ENCODE measurements at places on chromosomes 3 and 15. TPM values are rescaled to one million over a fixed set of nuclear protein-coding genes. Genes with fewer than 3 reads are reported as not detected.
A peak's percentile ranks its signal among the peaks of the same experiment; 100 is the strongest.

The MYZAP gene
- not detected for total RNA-seq

The ZDHHC23 gene
- 2.4 TPM for total RNA-seq

The GOLGA8J gene
- not detected for total RNA-seq

The TIMP4 gene
- 0.19 TPM for total RNA-seq

The BCL2A1 gene
- 111 TPM for total RNA-seq

The IGDCC3 gene
- not detected for total RNA-seq

- peak; percentile 74 for DNase-seq
- H3K36me3 ChIP-seq = no peaks in the 10 kb centered on the region
- peak overlapping the region; percentile 57 for H3K4me3 ChIP-seq
- H3K27ac ChIP-seq = peak overlapping the region; percentile 52
- peaks cover 24% of the 10 kb centered on the region for H3K4me1 ChIP-seq
- peaks cover 11% of the 10 kb centered on the region for H3K27me3 ChIP-seq
These were observed 109.6 kb upstream of the UMPS start for GRCh38 chr3:124620600-124621063.

DNA sequence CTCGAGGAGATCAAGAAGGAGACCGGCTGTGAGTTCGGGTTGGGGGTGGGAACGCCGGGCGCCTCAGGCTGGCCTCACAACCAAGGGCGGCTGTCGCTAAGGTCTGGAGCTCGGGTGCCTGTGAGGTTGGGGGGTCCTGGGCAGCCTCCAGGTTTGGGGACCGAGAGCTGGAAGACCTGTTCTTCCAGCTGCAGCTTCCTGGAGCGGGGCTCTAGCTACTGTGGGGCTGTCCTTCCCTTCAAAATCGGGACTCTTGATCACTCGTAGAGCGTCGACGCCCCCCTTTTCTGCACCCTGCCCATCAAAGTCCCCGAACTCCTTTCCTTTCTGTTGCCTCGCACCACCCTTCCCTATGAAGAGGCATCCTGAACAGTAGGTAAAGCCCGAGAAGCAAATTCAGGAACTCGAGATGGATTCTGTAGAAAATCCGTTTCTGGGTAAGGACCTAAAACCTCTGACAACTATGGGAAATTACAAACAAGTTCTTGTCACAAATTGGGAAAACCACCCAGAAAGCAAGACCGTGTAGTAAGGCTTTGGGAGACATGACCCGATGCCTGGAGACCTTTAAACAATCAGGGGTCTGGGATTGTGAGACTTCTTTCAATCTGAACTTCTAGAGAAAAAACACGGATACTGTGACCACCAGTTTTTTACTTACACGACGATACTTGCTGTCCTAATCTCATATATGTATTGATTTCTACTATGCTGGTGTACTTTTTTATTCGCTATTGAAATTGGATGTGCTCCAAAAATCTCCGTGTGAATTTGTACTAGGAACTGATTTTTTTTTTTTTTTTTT, 556 bp downstream of the CHP1 start:
- peaks cover 2% of the 10 kb centered on the region for H3K27me3 ChIP-seq
- DNase-seq = no peak
- H3K36me3 ChIP-seq = no peaks in the 10 kb centered on the region
- H3K4me1 ChIP-seq = peaks cover 19% of the 10 kb centered on the region
- peak overlapping the region; percentile 94 for H3K4me3 ChIP-seq
- H3K27ac ChIP-seq = peak overlapping the region; percentile 93

DNA sequence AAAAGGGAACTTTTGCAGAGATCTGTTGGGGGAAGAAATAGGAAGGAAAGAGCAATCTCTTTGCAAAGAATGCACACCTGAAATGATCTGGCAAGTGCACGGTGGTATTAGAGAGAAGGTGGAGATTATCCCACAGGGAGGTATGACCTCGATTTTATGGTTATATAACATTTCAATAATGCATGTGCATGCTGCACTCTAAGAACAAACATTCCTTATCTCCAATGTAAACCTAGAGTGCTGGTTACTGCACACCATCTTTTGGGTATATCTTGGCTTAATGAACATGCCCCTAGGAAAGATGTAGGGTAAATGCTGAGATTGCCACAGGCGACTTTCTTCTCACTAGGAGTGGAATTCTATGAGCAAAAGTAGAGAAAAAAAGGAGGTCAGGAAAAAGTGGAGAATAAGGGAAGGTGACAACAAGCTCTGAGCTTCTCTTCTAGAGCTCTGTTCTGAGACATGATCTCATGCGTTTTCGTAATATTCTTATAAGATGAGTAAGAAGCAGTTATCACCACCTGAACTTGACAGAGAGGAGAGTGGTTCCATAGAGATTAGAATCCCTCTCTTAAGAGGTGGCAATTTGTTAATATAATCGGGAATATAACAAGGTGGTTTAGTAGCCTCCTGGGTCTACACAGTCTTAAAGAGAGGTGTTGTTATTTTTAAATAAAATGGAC, 117.5 kb upstream of the TMC3 start:
- no peak overlapping the region for H3K27ac ChIP-seq
- H3K4me3 ChIP-seq = no peak overlapping the region
- peaks cover 4% of the 10 kb centered on the region for H3K27me3 ChIP-seq
- no peaks in the 10 kb centered on the region for H3K4me1 ChIP-seq
- DNase-seq = peak; percentile 24

DNA sequence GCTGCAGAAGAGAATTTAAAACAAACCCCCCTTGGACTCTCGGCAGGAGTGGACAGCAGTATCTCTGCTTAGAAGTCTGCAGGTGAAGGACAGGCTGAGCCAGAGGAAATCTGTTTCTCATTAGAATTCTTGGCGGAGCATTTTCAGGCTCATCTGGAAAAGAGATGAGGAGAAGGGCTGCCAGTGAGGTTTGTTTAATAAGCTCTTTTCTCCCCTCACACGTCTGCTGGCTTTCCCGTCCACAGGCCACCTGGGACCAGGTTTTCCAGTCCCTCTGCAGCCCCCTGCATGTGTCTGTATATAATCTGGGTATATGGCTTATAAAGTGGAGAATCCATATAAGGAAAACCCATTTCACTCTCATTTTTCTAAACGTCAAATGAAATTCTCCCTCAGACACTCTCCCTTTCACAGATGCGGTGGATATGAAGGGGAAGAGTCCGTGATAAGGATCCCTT, 155.4 kb upstream of the TPM1 start:
- H3K27me3 ChIP-seq = peaks cover 30% of the 10 kb centered on the region
- no peak for DNase-seq
- H3K4me3 ChIP-seq = no peak overlapping the region

- H3K36me3 ChIP-seq = no peaks in the 10 kb centered on the region
- no peak overlapping the region for H3K27ac ChIP-seq
- H3K4me3 ChIP-seq = no peak overlapping the region
- DNase-seq = no peak
- peaks cover 10% of the 10 kb centered on the region for H3K4me1 ChIP-seq
These were observed 6.2 kb downstream of the ETV5 start for GRCh38 chr3:186102687-186103086.

GRCh38 chr3:14861031-14861430, 42.3 kb downstream of the FGD5 start:
- no peak for DNase-seq
- no peaks in the 10 kb centered on the region for H3K36me3 ChIP-seq
- peaks cover 22% of the 10 kb centered on the region for H3K27me3 ChIP-seq
- no peak overlapping the region for H3K4me3 ChIP-seq
- H3K4me1 ChIP-seq = no peaks in the 10 kb centered on the region

DNA sequence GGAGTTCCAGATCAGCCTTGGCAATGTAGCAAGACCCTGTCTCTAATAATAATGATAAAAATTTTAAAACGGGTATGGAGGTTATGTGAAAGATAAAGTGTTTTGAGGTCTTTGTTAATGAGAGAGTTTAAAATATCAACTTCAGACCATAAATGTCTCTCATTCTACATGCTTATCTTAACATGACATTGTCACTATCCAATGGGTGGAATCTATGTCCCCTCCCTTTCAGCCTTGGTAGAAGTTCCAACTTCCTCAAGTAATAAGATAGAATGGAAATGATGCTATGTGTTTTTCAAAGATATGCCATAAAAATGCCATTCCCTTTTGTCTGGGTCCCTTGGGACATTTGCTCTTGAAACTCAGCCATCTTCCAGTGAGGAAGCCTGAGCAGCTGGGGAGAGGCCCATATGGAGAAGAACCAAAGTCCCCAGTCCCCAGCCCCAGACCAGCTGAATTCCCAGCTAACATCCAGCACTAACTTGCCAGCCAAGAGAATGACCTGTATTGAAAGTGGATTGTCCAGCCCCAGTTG, 17.0 kb downstream of the RPSA start:
- H3K36me3 ChIP-seq = no peaks in the 10 kb centered on the region
- H3K4me1 ChIP-seq = no peaks in the 10 kb centered on the region
- no peak overlapping the region for H3K27ac ChIP-seq
- H3K4me3 ChIP-seq = no peak overlapping the region
- no peak for DNase-seq

DNA sequence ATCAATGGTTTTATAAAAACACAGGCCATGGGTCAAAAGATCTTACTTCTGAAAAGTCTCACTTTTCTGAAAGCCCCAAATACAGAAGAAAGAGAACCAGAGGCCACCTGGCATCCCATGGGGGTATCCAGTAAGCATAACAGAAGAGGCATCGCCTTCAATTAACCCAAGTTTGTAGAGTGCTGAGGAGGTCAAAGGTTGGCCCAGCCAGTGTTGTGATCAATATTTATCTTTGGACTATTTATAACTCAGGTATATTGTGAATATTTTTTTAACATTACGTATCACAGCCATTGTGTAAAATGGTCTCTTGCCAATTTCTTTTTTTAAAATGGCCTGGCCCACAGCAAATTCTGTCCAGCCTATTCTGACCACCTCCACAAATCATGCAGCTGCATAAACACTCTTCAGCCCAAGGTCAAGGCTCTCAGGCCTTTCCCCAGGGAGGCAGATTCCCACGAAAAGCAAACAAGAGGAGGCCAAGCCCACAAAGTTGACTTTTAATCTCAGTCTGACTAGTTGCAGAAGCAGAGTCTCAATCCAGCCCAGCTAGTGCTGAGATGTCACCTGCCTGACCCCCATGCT, 26.2 kb upstream of the SPTBN5 start:
- H3K27me3 ChIP-seq = no peaks in the 10 kb centered on the region
- H3K4me1 ChIP-seq = peaks cover 36% of the 10 kb centered on the region
- no peak overlapping the region for H3K27ac ChIP-seq

- no peak overlapping the region for H3K27ac ChIP-seq
- DNase-seq = no peak
- no peaks in the 10 kb centered on the region for H3K36me3 ChIP-seq
- no peaks in the 10 kb centered on the region for H3K27me3 ChIP-seq
- H3K4me3 ChIP-seq = no peak overlapping the region
- H3K4me1 ChIP-seq = no peaks in the 10 kb centered on the region
These were observed 1114.8 kb downstream of the ROBO2 start for GRCh38 chr3:78154521-78155186.

DNA sequence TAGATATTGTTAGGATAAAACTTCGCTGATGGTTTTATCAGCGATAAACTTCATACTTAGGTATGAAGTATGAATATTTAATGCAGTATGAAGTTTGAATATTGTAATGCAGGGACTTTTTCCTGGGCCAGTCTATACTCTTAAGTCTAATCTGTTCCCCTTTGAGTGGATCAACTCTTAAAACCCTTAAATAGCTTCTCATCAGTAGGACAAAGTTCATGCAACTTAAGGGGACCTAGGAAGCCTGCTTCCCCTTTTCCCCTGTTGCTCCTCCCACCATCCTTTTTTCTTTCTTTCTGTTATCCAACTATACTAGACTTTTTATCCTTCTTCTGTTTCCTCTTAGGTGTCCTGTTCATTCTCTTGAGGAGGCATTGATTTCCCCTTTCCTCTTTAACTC, 78.7 kb downstream of the MITF start:
- H3K27me3 ChIP-seq = no peaks in the 10 kb centered on the region
- H3K4me3 ChIP-seq = no peak overlapping the region
- DNase-seq = no peak
- no peaks in the 10 kb centered on the region for H3K4me1 ChIP-seq

DNA sequence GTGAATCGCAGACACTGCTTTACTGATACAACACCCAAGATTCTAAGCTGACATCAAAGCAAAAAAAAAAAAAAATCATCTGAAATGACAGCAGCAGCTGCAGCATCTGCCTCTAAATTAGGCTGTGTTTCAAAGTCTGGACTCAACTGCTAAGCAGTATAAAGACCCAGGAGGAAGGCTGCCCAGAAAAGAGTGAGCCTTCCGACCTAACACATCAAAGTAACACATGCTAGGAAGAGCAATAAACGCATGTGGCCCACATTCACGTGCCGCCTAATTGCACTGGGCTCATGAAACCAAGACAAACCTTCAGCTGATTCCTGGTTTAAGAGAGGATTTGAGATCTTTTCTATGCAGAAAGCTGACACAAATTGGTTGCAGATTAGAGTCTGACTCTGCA, 317.1 kb downstream of the ZIC4 start:
- H3K27ac ChIP-seq = no peak overlapping the region
- no peak overlapping the region for H3K4me3 ChIP-seq
- no peaks in the 10 kb centered on the region for H3K4me1 ChIP-seq
- H3K36me3 ChIP-seq = no peaks in the 10 kb centered on the region

DNA sequence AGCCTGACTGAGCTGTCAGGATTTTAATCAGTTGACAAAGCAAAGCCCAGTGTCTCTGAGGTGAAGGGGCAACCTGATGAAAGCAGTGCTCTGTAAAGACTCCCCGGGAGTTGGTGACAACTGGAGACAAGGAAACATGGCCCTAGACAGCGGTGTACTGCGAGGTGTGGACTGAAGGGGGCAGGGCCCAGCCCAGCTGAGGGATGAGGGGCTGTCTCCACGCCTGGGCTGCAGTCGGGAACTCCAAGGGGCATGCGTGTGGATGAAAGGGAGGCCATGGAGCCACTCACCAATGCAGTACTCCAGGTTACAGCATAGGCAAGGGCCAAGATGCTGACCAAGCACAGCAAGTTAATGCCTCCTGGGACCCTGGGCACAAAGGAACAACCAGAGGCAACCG, 45.1 kb downstream of the SCAP start:
- no peak for DNase-seq
- peaks cover 29% of the 10 kb centered on the region for H3K36me3 ChIP-seq
- H3K27me3 ChIP-seq = no peaks in the 10 kb centered on the region
- no peak overlapping the region for H3K4me3 ChIP-seq
- H3K27ac ChIP-seq = no peak overlapping the region

DNA sequence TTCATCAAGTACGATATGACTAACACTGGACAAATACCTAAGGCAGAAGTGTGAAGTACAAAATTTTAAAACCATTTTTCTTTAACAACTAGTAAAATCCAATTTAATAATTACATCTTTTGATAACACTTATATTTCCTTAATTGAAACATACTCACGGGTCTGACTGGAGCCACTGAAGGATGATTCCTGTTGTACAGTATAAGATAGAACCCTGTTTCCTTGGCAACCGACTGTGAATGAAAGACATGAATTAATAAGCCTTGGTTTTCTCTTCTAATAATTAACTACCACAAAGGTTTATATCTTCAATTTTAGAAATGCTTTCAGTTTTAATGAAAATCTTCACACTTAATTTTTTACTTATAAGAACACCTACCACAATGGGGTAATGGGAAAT, 19.4 kb downstream of the DHX36 start:
- H3K27me3 ChIP-seq = no peaks in the 10 kb centered on the region
- DNase-seq = no peak

GRCh38 chr3:160831401-160831800, 75.4 kb downstream of the PPM1L start:
- H3K4me1 ChIP-seq = no peaks in the 10 kb centered on the region
- peaks cover 2% of the 10 kb centered on the region for H3K27me3 ChIP-seq
- DNase-seq = no peak

- H3K4me1 ChIP-seq = peaks cover 9% of the 10 kb centered on the region
- peaks cover 4% of the 10 kb centered on the region for H3K27me3 ChIP-seq
- DNase-seq = peak; percentile 11
- no peak overlapping the region for H3K27ac ChIP-seq
These were observed 39.2 kb upstream of the STRIT1 start for GRCh38 chr3:155332716-155333115.

Data from activated CD4-positive, alpha-beta T cell treated with anti-CD3 and anti-CD28 coated beads, Interleukin-2, amount 10 ng/mL, durations not matched to agents 24 days and 14 days (primary cell).